ENCODE measurements at places on chromosomes 16 and 17. TPM values are rescaled to one million over a fixed set of nuclear protein-coding genes. Genes with fewer than 3 reads are reported as not detected.

GRCh38 chr17:28523186-28523585 lies 17.0 kb downstream of the FOXN1 start:
- no peak for DNase-seq

- no peak for DNase-seq
Measured at GRCh38 chr16:48441863-48442279, 56.7 kb upstream of the SIAH1 start.

DNA sequence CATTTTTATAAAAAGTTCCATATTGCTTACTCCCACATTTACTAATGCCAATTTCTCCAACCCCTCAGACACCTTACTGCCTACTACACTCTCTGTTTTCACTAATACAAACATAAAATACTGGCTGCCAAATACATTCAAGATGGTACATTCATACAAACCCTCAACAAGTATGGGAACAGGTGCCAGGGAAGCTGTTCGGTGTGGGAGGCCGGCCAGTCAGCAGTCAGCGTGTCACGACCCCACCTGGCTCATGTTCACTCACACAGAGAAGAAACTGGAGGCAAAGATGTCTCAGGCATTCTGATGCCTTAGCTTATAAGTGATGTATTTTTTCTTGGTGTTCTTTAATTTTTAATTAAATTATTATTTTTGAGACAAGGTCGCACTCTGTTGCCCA lies 42.4 kb upstream of the TRAP1 start:
- DNase-seq: no peak

DNA sequence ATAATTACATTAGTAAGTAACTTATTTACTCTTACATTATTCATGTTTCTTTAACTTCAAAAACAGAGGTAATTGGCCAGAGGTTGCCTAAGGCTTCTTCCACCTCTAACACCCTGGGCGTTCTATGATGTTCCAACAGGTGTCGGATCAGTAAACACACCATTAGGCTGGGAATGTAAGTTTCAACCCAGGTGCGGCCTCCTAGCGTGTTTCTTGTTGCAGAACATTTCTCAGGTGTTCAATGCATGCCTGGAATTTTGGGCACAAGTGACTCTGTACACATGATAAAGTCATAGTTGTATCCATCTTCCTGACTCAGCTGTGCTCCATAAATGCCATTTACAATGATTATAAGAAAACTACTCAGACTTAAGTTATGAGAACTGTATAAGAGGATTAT lies 1.0 kb downstream of the KRTAP2-2 start:
- peak; percentile 22 for DNase-seq

PRAC2 gene
- polyA plus RNA-seq: not detected

DNA sequence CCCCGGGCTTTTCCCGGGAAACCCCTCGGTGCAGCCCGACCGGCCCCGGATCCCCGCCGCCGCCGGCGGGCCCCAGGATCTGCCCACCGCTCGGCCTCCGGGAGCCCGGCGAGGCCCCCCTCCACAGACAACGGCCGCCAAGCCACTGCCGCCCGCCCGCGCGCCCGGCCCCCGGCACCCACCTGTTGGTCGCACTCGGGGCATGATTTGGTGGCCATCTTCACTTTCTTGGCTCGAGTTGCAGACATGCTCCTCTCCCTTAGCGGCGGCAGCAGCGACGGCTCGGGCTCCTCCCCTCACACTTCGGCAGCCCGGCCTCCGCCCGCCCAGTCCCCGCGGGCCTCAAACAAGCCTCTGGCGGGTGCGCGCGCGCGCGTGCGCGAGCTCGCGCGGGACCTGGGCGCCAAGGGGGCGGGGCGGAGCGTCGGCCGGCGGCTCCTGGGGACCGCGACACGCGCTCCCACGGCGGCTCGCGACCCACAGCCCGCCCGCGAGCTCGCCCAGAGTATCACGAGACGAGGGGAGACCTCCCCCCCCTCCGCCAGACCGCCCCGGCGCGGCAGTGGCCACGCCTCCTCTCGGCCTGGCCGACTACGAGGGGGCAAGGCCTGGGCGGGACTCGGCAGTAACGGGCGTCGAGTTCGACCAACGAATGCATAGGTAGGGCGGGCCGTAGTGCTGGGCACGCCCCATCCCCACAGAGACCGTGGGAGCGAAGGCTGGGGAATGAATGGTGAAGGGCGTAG lies at the start of gene C16orf87:
C16orf87 (minus strand) TSS at position 279 of the 746 bp plus-strand sequence; CDS start at position 248, 31 bp downstream.
- peak; percentile 92 for DNase-seq

DNA sequence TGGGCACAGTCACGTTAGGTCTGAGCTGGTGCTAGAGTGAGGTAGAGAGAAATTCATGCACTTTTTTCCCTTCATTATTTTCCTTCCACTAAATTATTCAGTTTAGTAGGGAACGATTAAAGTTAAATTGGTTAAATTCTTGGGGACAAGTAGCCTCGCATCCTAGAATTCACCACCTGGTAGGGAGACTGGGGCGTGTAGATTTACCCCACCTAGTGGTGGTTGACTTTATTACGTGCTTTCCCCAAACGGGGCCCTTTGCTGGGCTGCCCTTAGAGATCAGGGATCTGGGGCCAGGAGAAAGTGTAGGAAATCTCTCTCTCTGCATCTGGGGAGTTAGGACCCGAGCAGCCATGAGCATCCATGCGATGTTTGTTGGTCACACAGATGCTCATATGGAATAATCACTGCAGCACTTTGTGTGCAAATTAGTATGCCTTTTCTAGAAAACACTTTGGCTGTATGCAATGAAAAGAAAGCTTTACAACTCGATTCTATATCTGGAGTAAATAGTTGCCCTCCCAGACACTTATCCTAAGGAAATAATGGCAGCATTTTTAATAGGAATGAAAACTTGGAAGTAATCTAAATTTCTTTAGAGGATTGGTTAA lies 107.0 kb downstream of the PLCG2 start:
- DNase-seq: no peak

- no peak for DNase-seq
Measured at GRCh38 chr17:29956225-29956624, 14.8 kb downstream of the EFCAB5 start.

DNA sequence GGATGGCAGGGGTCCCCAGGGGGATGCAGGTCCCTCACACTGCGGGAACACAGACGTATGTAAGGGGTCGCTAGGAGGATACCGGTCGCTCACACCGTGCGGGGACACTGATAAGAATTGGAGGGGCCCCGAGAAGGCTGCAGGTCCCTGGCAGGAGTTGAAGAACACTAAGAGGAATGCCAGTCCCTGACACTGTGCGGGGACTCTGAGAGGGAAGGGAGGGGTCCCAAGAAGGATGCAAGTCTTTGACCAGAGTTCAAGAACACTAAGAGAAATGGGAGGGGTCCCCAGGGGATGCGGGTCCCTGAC lies 510 bp downstream of the ERCC4 start:
- DNase-seq: no peak

- DNase-seq: no peak
Measured at GRCh38 chr17:57925361-57925990, 29.7 kb downstream of the CUEDC1 start.

DNA sequence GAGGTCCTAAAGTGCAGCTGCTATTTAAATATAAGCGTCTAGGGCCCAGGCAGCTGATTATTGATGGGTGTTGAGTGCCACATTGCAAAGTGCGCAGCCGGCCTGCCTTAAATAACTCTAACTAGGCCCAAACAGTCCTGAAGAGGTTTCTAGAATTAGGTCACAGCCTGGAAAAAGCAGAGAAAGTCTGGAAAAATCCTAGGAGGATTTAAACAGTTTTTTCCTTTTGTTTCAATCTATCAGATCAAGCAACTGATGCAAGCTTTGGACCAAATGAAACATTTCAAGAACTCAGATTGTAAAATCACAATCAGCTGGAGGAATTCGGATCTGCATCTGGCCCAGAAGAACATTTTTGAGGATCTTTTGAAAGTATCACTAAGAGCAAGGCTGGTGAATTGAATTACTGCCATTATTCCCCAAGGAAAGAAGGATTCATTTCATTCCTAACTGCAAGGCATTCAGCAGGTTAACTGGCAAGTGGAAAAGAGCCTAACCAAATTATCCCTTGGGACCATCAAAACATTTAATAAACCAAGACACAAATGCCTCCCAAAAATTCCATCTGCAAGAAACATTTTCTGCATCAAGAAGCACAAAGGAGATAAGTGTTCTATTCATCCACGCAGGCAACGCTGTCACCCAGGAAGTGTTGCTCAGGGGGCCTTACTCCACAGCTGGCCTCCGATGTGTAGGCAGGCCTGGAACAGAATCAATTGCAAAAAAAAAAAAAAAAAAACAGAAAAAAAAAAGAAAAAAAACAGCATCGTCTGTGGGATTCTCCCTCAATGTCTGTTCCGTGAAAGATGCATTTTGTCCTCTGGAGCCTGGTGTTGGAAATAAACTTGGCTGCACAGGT lies 46.1 kb downstream of the IRX3 start:
- no peak for DNase-seq

- DNase-seq: peak; percentile 60
Measured at GRCh38 chr16:14003074-14003570, 68.0 kb upstream of the MRTFB start.

TEX19 gene
- polyA plus RNA-seq: not detected

AFMID gene
- 51.8 TPM for polyA plus RNA-seq

GRCh38 chr17:2393954-2394749 lies 6.7 kb downstream of the MNT start:
- no peak for DNase-seq

DNA sequence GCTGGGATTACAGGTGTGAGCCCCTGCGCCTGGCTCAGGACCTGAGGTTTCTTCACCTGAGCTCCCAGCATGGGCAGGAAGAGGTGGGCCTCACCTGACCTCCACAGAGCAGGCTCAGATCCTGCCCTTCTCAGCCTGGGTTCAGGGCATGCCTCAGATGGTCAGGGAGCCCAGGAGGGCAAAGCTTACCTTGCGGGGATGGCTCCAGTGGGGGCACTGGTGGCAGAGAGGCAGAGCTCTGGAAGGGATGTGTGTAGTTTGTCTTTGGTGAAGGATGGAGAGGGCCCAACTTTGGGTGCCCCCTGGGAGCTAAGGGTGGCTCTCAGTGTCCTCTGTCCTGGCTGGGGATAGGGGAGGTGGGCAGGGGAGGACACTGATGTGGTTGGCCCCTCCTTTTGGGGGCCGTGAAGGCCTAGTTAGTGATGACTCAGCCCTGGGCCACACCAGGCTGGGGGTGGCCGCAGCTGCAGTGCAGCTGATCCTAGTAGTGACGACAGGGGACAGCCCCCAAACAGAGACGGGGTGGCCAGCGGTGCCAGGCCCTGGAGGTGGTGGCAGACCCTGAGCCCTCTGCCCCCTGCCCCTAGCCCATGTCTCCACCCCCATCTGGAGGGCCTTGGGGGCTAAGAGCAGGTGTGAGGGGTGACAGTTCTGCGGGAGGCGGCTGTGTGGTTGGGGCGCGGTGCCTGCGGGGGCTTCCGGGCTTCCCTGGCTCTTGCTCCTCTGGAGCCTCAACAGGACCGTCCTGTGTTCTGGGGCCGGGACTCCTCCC lies 5.8 kb downstream of the NHERF2 start:
- no peak for DNase-seq

GRCh38 chr16:783404-784161 lies 4.6 kb downstream of the RPUSD1 start:
- no peak for DNase-seq

TRIM25 gene
- polyA plus RNA-seq: 46.6 TPM

DNA sequence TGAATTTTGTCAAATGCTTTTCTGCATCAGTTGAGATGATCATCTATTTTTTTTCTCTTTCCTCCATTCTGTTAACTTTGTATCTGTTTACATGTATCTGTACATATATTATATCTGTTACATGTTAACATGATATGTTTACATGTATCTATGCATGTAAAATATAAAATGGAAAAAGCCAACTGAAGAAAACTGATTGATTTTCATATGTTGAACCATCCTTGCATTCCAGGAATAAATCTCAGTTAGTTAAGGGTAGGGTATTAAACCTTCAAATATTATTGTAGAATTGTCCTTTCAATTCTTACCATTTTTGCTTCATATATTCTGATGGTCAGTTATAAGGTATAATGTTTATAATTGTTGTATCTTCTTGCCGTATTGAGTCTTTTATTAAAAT lies 336.1 kb downstream of the ZFHX3 start:
- DNase-seq: no peak

DNA sequence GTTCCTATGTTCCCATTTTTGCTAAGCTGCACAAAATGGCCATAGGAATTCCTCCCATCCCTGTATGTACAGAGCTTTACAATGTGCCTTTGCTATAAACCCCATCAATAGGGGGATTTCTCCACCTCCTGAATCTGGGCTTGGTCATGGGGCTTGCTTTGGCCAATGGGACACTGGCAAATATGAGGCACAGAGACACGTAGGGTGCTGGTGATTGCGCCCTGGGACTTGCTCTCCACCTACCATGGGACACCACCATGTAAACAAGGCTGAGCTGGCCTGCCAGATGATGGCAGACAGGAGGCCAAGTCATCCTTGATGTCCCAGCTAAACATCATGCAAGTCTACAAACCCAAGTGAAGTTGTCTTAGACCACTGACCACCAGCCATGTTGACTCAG lies 15.3 kb upstream of the ALDH3A1 start:
- no peak for DNase-seq

DNA sequence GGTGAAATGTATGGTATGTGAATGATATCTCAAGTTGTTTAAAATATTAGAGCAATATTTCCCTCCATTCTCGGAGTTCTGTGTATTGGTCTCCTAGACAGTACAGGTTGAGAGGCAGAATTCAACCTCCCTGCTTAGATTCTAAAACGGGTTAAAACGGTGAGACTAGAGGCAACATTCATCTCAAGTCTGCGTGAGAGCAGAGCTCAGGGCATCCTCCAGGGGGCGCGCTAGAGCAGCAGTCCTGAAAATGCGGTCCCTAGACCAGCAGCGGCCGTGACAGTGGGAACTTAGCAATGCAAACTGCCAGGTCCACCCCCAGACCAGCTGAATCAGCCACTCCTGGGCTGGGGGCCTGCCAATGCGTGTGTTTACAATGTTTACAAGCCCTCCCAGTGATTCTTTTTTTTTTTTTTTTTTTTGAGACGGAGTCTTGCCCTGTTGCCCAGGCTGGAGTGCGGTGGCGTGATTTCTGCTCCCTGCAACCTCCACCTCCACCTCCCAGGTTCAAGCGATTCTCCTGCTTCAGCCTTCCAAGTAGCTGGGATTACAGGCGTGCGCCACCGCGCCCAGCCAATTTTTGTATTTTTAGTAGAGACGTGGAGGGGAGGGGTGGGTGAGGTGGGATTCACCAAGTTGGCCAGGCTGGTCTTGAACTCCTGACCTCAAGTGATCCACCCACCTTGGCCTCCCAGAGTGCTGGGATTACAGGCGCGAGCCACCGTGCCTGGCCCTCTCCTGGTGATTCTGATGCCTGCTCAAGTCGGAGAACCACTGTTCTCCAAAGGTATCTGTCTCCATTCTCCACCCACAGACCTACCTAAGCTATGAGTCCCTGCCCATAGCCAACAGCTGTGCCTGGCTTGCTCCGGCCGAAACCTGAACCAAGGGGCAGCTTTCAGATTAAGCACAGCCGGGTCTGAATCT lies 24.2 kb downstream of the KLHL36 start:
- no peak for DNase-seq

- no peak for DNase-seq
Measured at GRCh38 chr17:73255671-73256181, 6.0 kb downstream of the CPSF4L start.
